HTR-8/SVneo (cell line): ENCODE measurements at places on chromosomes 12 and 14.

DNA sequence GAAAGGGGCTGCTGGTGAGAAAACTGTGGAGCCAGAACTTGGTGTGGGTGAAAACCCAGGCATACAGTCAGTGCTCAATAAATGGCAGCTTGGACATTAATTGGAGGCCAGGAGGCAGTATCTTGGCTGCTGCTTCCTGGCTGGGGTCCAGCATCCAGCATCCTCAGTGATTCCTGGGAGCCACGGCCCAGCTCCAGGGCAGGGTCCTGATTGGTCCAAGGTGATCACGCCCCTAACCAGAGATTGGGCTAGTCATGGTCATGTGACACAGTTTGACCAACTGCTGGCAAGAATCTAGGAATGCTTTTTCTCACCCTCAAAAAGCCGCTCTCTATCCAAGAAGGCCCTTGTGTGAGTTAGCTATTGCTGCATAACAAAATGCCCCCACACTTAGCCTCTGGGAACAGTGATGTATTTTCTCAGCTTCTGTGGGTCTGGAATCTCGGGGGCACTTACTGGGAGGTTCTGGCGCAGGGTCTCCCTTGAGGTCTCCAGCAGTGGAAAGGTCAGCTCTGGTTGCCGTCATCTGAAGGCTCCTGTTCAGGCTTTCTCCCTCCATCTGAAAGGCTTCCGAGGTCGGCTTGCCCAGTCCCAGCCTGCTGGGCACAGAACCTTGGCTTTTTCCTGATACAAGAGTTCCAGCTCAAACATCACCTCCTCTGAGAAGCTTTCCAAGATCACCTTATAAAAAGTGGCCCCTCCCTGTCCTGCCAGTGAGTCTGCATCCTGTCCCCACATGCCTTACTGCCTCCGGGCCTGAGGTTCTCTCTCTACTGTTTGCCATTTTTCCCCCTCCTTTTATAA is 119.2 kb upstream of the NCOR2 start:
- DNase-seq, result no peak

- DNase-seq, result no peak
Measured at GRCh38 chr12:8493084-8493483, 20.2 kb upstream of the CLEC4D start.

- no peak for DNase-seq
Measured at GRCh38 chr14:99426265-99426664, 54.4 kb downstream of the SETD3 start.

DNA sequence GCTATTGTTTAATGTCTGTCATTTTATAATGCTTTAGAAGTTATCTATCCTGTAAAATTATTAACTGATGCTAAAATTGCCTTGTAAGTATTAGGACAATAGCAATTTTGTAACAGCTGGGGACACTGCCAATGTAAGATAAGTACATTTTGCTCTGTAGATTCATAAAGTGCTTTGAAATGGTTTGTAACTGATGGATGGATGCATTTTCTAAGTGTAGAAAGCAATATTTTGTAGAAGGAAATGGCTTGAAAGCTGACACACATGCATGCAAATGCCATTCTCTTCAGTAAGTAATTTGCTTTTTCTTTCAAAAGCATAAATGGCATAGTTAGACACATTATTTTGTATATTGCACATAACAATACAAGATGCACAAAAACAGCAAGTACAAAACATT is 129.8 kb downstream of the FOXG1 start:
- no peak for DNase-seq

GRCh38 chr12:131119936-131120335 is 166.2 kb downstream of the ADGRD1 start:
- DNase-seq, result no peak

DNA sequence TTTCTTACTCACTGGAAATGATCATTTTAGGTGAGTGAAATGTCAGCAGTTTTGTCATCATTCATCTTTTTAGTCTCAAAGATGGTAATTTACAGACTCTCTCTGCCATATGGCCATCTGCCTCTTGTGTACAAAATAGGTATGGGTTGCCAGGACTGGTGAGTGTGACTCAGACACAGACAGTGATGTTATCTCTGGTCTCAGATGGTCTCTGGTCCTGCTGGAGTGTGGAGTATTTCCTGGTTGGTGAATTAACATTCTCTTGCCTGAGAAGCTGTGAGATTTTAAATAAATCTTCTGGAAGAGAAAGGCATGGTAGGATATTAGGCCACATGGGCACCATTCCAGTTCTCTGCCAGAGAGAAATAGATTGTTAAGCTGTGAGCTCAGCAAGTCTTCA is 207.0 kb downstream of the ATP23 start:
- DNase-seq, result peak; percentile 64

GRCh38 chr12:7935590-7936581 is at the start of gene SLC2A3:
Gene SLC2A3, minus strand, starts transcription at chr12:7936187. Its CDS starts 153 bp downstream, at chr12:7936034.
- DNase-seq, result peak; percentile 99

DNA sequence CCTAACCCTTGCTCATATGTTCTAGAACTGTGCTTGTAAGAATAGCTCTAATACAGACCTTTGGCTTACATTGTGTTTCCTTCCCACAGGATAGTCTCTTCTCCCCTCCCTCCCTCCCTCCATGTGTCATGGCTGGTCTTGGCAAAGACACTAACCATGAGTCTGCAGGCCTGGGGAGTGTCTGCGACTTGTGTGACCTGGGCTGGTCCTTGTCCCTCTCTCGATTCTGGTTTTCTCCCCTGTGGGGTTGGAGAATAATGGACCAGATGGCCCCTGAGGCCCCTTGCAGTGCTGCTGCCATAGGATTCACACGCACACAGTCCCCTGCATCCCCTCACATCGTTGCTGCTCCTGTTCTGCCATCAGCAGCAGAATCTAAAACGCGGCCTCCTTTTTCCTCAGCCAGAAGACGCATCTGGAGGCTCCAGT is 30.3 kb downstream of the DEGS2 start:
- DNase-seq, result no peak

GRCh38 chr12:40745386-40745785 is 53.1 kb downstream of the CNTN1 start:
- no peak for DNase-seq

DNA sequence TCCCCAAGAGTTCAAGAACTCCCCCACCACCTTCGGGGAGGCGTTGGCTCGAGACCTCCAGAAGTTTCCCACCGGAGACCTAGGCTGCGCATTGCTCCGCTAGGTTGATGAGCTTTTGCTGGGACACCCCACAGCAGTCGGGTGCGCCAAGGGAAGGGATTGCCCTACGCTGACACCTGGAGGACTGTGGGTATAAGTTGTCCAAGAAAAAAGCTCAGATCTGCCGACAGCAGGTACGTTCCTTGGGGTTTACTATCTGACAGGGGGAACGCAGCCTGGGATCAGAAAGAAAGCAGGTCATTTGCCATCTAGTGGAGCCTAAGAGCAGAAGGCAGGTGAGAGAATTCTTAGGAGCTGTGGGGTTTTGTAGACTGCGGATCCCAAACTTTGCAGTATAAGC is 98.8 kb downstream of the FRMD6 start:
- DNase-seq, result no peak

DNA sequence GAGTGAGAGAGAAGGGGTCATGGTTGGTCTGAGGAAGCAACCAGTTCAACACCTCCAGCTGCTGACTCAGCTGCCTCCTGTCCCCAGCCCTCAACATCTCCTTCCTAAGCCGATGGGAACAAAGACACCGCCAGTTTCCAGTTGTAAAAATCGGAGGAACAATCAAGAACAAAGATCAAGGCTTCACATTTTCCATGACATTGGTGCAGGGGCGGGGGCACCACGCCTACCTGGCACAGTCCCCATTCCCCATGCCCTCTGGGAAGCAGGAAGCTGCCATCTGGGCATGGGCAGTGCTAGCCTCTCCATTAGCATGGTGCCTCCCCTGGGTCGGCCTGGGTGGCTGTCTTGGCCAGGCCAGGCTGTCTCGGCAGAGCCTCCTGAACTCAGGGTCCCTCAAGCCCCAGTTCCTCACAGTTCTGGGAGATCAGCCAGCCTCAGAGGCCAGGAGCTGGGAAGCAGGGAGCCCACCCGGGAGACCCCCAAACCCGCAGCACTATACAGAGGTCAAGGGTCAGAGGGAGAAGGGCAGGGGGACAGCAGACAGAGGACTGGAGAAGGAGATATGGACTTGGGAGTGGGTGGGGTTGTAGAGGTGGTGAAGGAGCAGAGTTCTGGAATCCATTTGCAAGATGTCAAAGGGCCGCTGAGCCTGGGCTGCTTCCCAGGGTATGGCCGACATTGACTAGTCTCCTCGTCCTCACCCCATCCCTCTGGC is 19.6 kb upstream of the TMEM106C start:
- DNase-seq, result no peak

GRCh38 chr12:25384893-25385248 is 134.1 kb upstream of the KRAS start:
- no peak for DNase-seq

DNA sequence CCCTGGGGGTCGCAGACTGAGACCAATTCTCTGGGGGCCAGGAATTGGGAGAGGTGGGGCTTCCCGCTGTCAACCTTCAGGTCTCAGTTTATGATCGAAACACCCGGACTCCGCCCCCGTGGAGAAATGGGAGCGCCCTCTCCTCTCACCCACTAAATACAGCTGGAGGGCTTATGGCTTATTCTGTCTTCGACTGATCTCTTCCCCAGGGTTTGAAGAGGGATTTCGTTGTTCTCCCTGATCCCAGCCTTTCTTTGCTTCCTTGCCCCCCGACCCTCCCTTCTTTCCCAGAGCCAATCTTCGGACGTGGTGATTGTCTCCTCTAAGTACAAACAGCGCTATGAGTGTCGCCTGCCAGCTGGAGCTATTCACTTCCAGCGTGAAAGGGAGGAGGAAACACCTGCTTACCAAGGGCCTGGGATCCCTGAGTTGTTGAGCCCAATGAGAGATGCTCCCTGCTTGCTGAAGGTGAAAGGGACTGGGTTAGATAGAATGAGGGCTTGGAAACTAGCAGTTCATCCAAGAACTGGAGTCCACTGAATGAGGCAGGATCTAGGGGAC is 607 bp downstream of the OS9 start:
- peak; percentile 15 for DNase-seq

GRCh38 chr14:62117010-62117750 is 355.0 kb downstream of the SNAPC1 start:
- DNase-seq, result peak; percentile 96

GRCh38 chr14:76584271-76584702 is 177.0 kb upstream of the VASH1 start:
- no peak for DNase-seq

- no peak for DNase-seq
Measured at GRCh38 chr14:31568161-31568560, 7.0 kb downstream of the NUBPL start.

- DNase-seq, result no peak
Measured at GRCh38 chr12:50248883-50249282, 34.4 kb downstream of the LIMA1 start.

GRCh38 chr12:46635818-46636217 is 190.0 kb downstream of the SLC38A4 start:
- DNase-seq, result no peak

DNA sequence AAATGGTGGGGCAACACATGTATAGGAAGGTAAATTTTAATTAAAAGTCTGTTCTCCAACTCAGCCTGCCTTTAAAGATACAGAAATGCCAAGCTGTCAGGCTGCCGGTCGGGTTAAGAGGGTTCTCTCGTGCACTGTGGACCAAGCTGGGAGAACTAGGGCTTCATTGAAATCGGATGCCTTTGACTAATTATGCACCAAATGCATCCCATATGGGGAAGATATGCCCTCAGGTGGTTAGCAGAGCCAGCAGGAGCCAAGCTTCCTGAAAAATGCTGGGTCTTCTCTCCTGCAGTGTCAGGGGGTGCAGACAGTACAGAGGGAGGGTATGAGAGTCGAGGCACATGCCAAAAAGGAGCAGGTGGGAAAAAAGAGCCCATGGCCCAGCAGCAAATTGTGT is 236.1 kb downstream of the CACNA1C start:
- no peak for DNase-seq

DNA sequence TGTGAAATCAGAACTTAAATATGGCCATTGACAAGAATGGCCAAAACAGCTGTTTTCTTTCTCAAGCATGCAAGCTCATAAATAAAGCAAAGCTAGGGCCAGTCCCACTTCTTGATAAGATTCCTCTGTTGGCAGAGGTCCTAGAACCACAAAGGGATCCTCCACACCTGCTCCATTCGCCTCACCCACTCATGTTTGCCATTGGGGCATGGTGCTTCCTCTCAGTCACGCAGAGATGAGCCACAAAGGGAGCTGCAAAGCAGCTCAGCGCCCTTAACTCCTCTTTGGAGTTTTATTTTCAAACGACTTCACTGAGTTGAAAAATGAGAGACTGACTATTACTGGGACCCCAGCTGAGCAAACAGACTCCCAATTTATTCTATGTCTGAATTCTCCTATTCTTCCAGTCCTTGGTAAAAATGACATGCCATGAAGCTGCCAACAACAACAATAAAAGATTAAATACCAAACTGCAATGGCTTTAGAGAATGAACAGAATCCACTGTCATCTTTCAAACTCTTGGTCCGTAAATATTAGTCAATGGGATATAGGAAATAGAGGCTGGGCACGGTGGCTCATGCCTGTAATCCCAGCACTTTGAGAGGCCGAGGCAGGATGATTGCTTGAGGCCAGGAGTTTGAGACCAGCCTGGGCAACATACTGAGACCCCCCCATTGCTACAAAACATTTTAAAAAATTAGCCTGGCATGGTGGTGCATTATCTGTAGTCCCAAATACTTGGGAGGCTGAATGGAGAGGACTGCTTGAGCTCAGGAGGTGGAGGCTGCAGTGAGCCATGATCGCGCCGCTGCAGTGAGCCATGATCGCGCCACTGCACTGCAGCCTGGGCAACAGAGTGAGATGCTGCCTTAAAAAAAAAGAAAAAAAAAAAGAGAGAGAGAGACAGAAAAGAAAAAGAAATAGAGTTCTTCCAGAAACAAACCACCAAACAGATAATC is 16.4 kb downstream of the MANSC1 start:
- no peak for DNase-seq

DNA sequence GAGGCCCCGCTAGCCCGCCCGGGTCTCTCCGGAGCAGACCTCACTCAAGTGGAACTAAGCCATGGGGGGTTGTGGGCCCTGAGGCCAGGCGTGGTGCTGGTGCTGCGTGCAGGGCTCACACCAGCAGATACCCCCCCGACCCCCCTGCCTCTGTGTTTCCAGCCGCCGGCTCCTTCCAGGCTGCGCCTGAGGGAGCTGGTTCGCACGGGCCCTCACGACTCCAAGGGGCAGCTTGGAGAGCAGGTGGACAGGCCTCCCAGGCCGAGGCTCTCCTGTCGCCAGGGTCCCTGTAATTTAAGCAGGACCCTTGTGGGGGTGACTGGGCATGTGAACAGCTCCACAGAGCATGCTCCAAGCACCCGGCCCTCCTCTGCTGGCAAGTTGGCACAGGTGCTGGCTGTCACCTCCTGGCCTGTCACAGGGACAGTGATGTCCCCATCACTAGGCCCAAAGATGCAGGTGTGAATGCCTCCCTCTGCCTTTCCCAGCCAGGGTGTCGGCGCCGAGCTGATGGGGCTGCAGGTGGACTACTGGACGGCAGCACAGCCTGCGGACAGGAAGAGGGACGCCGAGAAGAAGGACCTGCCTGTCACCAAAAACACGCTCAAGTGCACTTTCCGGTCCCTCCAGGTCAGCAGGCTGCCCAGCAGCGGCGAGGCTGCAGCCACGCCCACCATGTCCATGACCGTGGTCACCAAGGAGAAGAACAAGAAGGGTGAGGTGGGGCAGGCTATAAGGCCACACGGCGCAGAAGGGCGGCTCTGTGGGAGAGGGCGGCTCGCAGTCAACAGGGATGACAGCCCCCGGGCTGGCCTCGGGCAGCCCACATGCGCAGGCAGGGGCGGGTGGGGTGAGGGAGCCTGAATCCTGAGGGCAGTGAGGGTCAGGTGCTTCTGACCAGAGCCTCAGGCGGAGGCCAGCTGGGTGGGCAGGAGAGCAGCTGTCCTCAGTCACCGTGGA is 5.9 kb upstream of the TEX22 start:
- DNase-seq, result no peak

GRCh38 chr14:63939006-63939270 is 86.1 kb downstream of the SYNE2 start:
- DNase-seq, result no peak
